Panc1 (cell line): ENCODE measurements at places on chromosomes 13 and 19. TPM values are rescaled to one million over a fixed set of nuclear protein-coding genes. Genes with fewer than 3 reads are reported as not detected.

DNA sequence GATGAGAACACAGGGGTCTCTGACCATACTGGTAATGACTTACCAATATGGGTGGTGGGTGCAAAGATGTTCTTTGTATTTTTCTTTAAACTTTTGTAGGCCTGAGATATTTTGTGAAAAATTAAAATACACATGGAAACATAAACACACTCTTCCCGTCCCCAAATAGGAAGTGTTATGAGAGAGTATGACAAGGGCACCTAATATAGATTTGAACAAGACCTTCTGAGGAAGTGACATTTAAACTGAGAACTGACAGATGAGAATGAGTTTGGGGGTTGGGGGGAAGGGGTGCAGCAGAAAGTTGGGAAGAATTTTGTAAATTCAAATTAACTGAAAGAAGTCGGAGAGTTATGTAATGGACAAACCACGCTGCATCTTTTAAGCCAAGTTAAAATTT, 224.2 kb downstream of the RGCC start:
- no peaks in the 10 kb centered on the region for H3K36me3 ChIP-seq
- H3K4me1 ChIP-seq = no peaks in the 10 kb centered on the region
- H3K27ac ChIP-seq = no peak overlapping the region
- H3K27me3 ChIP-seq = no peaks in the 10 kb centered on the region

- no peaks in the 10 kb centered on the region for H3K27me3 ChIP-seq
- DNase-seq = no peak
- H3K4me1 ChIP-seq = no peaks in the 10 kb centered on the region
- no peak overlapping the region for H3K4me3 ChIP-seq
- H3K36me3 ChIP-seq = no peaks in the 10 kb centered on the region
These were observed 4.0 kb downstream of the NKPD1 start for GRCh38 chr19:45156751-45157150.

GRCh38 chr13:97356592-97356991, 77.4 kb upstream of the RAP2A start:
- H3K4me3 ChIP-seq = no peak overlapping the region
- peaks cover 38% of the 10 kb centered on the region for H3K4me1 ChIP-seq
- peaks cover 55% of the 10 kb centered on the region for H3K36me3 ChIP-seq
- peak overlapping the region; percentile 88 for H3K27ac ChIP-seq

The NAA16 gene
- total RNA-seq = 24.2 TPM

The SIGLEC7 gene
- total RNA-seq = not detected

DNA sequence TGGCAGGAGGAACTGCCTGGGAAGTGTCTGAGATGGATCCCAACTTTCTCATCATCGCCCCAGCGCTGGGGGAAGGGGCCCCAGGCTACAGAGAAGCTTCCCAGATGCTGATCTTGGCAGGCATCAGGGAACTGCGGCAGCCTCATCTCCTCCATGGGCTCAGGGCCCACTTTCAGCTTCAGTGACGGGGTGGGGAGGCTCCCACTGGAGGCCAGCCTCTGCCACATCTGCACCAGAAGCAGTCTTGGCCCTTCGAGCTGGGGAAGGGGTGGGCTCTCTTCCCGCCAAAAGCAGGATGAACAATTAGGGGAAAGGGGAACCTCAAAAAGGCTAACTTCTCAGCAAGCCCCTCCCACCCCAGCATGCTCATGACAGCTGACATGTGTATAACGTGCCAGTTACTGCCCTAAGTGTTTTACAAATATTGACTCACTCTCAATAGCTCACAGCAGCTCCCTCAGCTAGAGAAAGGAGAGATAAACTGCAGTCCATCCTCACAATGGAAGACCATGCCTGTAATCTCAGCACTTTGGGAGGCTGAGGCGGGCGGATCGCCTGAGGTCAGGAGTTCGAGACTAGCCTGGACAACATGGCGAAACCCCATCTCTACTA, 7.1 kb upstream of the S1PR2 start:
- H3K27ac ChIP-seq = no peak overlapping the region
- H3K36me3 ChIP-seq = no peaks in the 10 kb centered on the region
- H3K4me1 ChIP-seq = no peaks in the 10 kb centered on the region; the same call in 1 of the 2 replicates
- no peaks in the 10 kb centered on the region for H3K27me3 ChIP-seq
- no peak for DNase-seq

GRCh38 chr13:79108914-79109643, 297.0 kb downstream of the RBM26 start:
- H3K4me1 ChIP-seq = no peaks in the 10 kb centered on the region
- no peak overlapping the region for H3K27ac ChIP-seq
- no peaks in the 10 kb centered on the region for H3K27me3 ChIP-seq
- DNase-seq = no peak
- no peak overlapping the region for H3K4me3 ChIP-seq
- H3K36me3 ChIP-seq = no peaks in the 10 kb centered on the region

DNA sequence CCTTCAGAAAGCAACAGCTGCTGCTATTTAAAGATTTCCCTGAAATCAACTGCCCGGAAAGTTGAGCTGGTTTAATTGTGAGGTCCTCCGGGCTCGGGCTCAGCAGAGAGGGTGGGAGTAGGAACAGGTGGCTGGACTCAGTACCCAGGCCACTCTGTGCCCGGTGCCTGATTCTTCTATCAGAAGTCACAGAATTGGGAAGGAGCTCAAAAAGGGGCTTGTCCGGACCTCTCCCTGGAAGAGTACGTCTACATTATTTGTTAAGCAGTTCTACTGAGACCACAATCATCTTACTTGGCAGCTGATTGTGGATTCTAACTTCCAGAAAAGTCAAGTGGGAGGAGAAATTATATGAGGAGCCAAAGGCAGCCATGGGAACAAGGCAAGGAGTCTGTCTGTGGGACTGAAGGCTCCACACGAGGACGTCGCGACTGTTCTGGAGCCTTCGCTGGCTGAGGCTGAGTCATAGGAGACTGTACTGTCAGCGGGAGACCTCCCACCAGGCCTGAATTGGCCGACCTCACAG, 91.7 kb upstream of the ANKRD10 start:
- H3K27ac ChIP-seq = no peak overlapping the region
- no peak for DNase-seq
- H3K4me1 ChIP-seq = no peaks in the 10 kb centered on the region
- H3K27me3 ChIP-seq = no peaks in the 10 kb centered on the region

DNA sequence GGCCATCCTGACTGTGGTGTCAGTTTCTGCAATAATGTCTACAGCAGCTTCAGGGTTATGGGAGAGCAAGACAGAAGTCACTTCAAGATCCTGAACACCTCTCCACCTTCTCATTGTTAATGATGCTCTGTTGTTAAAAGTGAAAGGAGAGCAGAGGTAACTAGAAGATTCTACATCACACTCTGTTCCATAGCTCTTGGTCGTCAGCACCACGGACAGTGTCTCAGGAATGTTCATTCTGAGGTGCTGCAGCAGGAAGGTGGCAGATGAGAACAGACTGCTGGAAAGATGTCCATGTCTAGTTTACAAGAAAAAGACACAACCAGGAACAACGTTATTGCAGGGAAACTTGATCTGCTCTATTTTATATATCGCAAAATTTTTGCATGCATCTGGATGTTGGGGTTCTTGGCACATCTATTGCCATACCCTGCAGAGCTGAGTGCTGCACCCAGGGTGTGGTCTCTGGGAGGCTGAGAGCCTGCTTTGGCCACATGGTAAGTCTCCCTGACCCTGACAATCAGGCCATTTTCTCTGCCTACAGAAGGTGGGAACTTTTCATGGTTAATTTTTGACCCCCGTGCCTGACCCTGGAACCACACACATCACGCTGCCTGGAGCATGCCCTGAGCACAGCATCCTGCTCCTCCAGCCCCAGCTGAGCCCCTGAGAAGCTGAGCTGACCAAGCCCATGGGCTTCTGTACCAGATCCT, 12.7 kb downstream of the CEACAM21 start:
- H3K27ac ChIP-seq = no peak overlapping the region
- DNase-seq = no peak
- H3K27me3 ChIP-seq = no peaks in the 10 kb centered on the region
- H3K36me3 ChIP-seq = no peaks in the 10 kb centered on the region
- no peaks in the 10 kb centered on the region for H3K4me1 ChIP-seq

- peaks cover 2% of the 10 kb centered on the region; the same call in 1 of the 2 replicates for H3K36me3 ChIP-seq
- H3K4me3 ChIP-seq = no peak overlapping the region
- no peaks in the 10 kb centered on the region for H3K4me1 ChIP-seq
- DNase-seq = no peak
- no peaks in the 10 kb centered on the region for H3K27me3 ChIP-seq
These were observed 8.5 kb upstream of the MARCHF2 start for GRCh38 chr19:8404391-8405151.

GRCh38 chr13:101989798-101990350, 412.0 kb downstream of the FGF14 start:
- H3K4me3 ChIP-seq = no peak overlapping the region
- no peaks in the 10 kb centered on the region for H3K36me3 ChIP-seq
- DNase-seq = no peak
- no peaks in the 10 kb centered on the region for H3K4me1 ChIP-seq
- no peaks in the 10 kb centered on the region for H3K27me3 ChIP-seq
- no peak overlapping the region for H3K27ac ChIP-seq

The IGFLR1 gene
- 12.5 TPM for total RNA-seq

The TYROBP gene
- total RNA-seq = not detected

The LYPD5 gene
- total RNA-seq = 0.87 TPM

DNA sequence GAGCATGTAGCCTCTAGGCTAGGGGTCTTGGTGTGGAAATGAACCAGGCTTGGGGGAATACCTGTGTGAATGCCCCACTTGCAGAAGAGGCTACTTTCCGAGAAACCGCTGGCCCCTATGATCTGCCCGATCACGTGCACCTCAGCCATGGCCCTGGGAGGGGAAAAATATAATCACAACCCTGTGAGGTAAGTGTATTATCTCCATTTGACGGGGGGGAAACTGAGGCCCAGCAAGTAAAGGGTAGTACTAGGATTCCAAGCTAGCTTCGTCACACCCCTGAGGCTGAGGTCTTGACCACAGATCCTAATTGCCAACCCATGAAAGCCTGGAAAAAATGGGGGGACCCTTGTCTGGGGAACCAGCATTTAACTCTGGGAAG, 587 bp downstream of the B9D2 start:
- DNase-seq = no peak
- H3K4me1 ChIP-seq = peaks cover 3% of the 10 kb centered on the region
- H3K36me3 ChIP-seq = no peaks in the 10 kb centered on the region
- no peaks in the 10 kb centered on the region for H3K27me3 ChIP-seq
- peak overlapping the region; percentile 92 for H3K4me3 ChIP-seq

DNA sequence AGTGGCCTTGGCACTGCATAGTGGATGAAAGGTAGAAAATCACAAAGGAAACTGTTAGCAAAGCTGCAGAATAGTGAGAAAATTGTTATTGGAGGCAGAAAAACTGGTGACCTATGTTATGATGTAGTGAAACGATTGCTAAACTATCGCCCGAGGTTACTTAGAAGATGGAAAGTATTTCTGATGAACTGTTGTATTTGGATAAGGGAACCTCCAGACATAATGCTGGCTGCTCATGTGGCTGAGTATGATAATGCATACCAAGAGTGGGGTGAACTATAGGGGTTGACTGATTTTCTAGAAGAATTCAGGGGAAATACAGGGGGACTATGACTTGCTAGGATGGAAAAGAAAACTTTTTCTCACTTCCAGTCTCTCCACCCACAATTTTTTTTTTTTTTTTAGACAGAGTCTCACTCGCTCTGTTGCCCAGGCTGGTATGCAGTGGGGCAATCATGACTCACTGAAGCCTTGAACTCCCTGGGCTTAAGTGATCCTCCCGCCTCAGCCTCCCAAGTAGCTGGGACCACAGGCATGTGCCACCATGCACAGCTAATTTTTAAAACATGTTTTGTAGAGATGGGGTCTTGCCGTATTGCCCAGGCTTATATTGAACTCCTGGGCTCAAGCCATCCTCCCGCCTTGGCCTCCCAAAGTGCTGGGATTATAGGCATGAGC, 4.4 kb upstream of the EID2 start:
- DNase-seq = no peak
- no peak overlapping the region for H3K27ac ChIP-seq
- H3K4me3 ChIP-seq = no peak overlapping the region
- H3K4me1 ChIP-seq = peaks cover 15% of the 10 kb centered on the region
- H3K36me3 ChIP-seq = no peaks in the 10 kb centered on the region

GRCh38 chr13:112641456-112642089, 48.3 kb upstream of the ATP11A start:
- H3K4me3 ChIP-seq = no peak overlapping the region
- no peak overlapping the region for H3K27ac ChIP-seq
- no peaks in the 10 kb centered on the region; the same call in 1 of the 2 replicates for H3K27me3 ChIP-seq
- no peaks in the 10 kb centered on the region for H3K36me3 ChIP-seq
- no peak for DNase-seq

DNA sequence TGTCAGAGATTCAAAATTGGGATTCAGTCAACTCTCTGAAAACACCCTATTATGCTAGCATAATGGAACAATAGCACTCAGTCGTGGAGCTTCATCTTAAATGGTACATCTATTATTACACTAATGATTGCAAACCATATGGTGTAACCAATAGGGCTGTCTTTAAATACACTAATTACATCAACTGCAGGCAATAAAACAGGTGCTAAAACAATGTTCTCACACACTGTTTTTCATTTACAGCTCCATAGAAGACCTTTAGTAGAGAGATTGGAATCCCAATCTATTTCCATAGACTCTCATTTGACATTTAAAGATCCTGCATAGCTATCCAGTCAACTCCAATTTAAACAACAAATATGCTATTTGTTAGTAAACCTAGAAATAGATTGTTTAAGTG, 1917.4 kb downstream of the OLFM4 start:
- H3K36me3 ChIP-seq = no peaks in the 10 kb centered on the region
- no peak overlapping the region for H3K4me3 ChIP-seq
- DNase-seq = no peak
- H3K27me3 ChIP-seq = no peaks in the 10 kb centered on the region
- no peaks in the 10 kb centered on the region for H3K4me1 ChIP-seq

The FPR3 gene
- 0.08 TPM for total RNA-seq

The PSG2 gene
- not detected for total RNA-seq

- no peak for DNase-seq
- peaks cover 33% of the 10 kb centered on the region for H3K4me1 ChIP-seq
- no peaks in the 10 kb centered on the region for H3K27me3 ChIP-seq
- no peak overlapping the region for H3K4me3 ChIP-seq
These were observed 73.9 kb downstream of the GNG7 start for GRCh38 chr19:2628597-2628996.

DNA sequence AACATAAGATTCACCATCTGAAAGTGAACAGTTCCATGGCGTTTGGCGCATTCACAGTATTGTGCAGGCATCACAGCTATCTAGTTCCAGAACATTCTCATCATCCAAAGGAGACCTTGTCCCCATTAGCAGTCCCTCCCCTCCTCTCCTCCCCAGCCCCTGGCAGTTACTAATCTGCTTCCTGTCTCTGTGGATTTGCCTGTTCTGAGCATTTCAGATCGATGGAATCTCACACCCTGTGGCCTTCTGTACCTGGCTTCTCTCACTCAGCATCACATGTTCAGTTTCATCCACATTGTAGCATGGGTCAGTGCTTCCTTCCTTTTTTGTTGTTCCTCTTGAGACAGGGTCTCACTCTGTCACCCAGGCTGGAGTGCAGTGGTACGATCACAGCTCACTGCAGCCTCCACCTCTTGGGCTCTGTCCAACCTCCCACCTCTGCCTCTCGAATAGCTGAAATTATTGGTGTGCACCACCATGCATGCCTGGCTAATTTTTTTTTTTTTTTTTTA, 34.6 kb downstream of the CRTC1 start:
- H3K4me3 ChIP-seq = no peak overlapping the region
- no peaks in the 10 kb centered on the region for H3K27me3 ChIP-seq
- no peaks in the 10 kb centered on the region for H3K4me1 ChIP-seq
- no peak overlapping the region for H3K27ac ChIP-seq
- H3K36me3 ChIP-seq = no peaks in the 10 kb centered on the region
